ENCODE measurements at places on chromosomes 2 and 18. TPM values are rescaled to one million over a fixed set of nuclear protein-coding genes. Genes with fewer than 3 reads are reported as not detected.

Gene MYO7B
- total RNA-seq, result not detected

DNA sequence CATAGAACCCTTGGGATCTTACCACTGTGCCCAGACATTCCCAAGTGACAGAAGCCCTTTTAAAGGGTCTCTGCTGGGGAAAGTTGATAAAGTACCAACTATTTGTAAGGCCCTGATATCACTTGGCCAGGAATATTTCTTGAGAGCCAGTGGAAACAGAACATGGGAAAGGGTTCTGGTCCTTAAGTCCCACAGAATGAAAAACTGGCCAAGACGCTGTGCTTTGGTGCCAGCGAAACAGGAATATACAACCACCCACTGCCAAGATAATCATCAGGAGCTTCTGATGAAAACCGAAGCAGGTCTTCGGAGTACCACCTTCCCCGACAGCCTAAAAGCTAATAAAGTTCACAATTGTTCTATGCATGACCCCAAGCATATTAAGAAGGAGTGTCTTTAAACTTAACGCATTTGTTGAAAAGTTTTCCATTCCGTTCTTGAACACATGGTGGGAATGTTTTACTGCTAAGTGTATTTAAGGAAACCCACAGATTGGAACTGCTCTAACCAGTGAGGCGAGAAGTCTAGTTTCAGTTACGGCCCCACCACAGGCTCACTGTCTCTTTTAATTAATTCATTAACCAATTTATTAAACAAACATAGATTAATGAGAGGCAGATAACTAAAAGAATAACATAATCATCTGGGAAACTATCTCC, 152.6 kb downstream of the ANKRD44 start:
- no peak for DNase-seq

- no peak for DNase-seq
These were observed 161.2 kb downstream of the GLI2 start for GRCh38 chr2:120896901-120897300.

DNA sequence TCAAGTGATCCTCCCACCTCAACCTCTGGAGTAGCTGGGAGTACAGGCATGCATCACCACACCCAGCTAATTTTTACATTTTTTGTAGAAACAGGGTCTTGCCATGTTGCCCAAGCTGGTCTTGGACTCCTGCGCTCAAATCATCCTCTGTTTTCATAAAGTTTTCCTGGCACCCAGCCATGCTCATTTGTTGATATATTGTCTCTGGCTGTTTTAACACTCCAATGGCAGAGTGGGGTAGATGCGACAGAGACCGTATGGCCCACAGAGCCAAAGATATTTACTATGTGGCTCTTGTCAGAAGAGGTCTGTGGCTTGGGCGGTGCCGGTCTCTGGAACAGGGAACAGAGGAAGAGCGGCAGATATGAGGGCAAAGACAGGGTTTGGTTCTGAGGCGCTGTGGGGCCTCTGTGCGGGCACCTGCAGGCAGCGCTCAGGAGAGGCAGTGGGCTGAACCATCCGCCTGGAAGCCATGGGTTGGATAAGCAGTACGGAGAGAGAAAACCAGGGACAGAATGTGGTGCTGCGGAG, 50.2 kb downstream of the CENPO start:
- DNase-seq, result no peak

DNA sequence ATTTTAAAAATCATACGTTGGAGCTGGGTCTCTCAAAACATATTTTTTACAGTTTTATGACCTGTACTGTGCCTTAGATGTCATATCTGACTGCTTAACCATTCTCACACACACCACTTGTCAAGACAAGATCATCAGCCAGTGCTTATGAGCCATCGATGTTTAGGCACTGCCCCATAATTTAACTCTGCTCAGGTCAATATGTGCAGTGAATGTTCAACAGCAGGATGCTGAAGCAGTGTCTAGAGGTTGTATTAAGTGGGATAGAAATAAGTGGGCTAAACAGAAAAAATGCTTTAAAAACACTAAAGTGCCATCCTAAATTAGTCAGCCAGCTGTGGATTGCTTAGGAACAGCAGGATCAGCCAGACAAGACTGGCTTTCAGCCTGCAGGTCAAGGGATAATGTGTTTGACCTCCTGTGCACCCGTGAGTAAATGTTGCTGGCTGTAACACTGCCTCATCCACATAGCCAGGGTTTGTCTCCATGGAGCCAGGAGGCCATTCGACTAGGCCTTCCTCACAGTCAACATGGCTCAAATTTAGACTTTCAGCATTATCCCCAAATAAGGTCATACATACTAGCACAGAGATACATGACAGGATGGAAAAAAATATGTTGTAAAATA, 139.0 kb upstream of the NXPH2 start:
- no peak for DNase-seq

Measured in PC-9 (cell line).